ENCODE measurements at places on chromosomes 16 and 17.

DNA sequence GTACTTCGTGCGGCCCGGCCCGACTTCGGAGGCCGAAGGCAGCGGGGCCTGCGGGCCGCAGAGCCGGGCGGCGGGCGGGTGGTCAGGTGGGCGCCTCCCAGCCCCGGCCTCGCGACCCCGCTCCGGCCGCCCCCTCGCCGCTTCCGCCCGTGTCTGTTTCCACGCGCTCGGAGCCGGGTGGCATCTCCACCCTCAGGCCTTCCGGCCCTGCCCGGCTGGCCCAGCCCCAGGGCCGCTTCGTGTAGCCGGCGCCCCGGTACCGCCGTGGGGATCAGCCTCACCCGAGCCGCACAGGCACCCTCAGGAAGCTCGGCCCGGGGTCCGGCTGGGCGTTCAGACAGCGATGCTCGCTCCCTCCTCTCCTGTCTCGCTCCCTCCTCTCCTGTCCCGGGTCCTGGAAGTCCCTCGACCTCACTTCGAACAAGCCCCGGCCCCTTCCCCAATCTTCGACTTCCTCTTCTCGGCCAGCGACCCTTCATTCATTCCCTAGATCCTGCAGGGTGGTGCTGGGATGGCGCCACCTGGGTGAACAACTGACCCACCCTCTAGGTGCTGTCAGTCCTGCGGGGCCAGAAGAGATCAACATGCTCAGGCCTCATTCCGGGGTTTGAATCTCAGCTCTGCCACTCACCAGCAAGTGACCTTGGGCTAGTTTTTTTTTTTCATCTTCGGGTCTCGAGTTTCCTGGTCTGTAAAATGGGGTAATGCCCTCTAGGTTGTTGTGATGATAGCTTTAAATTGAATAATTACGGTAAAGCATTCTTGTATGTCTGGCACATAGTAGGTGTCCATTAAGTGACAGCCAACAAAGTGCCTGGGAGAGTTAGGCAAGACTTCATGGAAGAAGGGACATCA is 610 bp downstream of the VPS4A start:
- DNase-seq: no peak

DNA sequence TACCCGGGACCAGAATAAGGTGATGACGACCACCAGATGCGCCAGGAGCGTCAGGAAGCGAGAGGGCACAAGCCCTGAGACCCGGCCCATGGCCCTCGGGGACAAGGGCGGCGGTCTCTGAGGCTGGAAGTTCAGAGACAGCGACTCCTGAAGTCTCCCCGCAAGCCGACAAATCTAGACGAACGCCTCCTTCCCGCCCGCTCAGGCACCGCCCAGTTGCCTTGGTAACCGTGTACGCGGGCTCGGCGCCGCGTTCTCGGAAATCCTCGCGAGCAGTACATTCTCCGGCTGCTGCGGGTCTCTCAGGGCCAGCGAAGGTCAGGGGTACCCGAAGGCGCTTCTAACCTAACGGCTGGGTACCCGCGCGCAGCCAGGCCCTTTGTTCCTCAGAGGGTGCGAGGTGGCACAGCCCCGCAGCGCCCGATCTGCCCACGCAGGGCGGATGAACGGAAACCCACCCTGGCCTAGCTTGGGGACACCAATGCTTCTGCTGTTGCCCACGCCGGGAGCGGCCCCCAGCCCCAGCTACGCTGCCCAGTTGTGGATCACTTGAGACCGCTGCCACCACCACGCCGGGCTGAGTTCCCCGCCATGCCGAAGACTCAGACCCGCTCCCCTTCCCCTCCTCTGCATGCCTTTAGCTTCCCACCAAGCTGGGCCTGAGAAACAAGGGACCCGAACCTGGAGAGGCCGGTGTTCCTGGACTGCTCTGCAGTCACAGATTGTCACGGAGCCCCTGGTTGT is at the start of gene TMEM107:
TMEM107 (minus strand) TSS at position 184 of the 744 bp plus-strand sequence; CDS start at position 90, 94 bp downstream.
- peak; percentile 86 for DNase-seq

DNA sequence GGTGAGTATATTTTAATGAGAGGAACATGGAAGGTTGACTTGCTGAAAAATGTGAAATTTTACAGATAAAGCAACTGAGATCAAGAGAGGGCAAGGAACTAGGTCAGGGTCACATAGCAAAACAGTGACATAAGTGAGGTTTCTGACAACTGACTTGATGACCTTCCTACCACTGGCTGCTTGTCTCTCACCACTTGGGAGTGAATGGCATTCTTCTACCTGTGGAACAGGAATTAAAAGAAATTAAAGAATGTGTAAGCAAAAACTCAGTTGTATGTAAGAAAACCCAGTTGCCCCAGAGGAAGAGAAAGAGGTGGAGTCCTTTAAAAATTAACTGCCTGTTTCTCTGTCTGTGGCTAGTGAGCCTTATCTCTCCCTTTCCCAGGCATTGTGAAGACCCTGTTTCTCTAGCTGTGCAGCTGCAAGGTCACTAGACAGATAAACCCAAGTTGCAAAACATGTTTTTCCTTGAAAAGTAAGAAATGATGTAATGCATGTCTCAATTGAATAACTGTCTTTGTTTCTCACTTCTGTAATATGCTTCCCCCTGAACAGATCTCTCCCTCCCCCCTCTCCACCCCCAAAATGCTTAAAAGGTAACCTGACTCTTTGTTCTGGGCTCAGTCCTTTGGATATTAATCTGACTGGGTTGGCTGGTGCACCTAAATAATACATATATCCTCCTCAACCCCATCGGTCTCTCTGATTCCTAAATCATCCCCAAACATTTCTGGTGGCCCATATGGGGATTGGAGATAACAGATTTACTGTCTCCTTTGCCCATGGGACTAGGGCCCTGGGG is 23.4 kb downstream of the ACSM1 start:
- DNase-seq: no peak

DNA sequence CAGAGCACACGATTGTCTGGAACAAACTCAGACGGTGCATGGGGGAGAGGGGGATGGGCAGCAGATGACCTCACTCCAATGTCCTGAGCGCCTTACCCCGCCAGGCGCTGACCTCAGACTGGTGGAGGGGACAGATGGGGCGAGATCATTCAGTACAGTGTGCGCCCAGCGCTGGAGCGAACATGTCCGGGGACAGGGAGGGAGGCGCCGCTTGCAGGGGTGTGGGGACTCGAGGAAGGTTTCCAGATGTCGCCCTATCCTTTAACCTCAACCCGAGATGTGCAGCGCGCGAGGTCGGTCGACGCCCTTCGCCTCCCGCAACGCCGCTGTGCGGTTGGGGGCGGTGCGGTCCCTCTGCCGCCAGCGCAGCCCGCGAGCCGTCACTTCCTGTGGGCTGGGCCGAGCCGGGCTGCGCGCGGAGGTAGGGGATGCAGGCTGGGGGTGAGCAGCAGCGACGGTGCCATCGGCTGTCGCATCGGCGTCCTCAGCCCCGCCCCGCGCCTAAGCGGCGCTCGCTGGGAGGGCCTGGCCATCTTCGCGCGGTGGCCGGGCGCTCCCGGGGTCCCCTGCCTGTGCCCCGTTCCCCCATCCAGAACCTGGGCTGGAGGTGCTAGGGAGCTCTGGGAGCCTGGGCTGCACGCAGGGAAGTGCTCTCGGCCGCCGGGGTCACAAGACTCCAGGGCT is 5.3 kb upstream of the CDR2L start:
- DNase-seq: peak; percentile 49

DNA sequence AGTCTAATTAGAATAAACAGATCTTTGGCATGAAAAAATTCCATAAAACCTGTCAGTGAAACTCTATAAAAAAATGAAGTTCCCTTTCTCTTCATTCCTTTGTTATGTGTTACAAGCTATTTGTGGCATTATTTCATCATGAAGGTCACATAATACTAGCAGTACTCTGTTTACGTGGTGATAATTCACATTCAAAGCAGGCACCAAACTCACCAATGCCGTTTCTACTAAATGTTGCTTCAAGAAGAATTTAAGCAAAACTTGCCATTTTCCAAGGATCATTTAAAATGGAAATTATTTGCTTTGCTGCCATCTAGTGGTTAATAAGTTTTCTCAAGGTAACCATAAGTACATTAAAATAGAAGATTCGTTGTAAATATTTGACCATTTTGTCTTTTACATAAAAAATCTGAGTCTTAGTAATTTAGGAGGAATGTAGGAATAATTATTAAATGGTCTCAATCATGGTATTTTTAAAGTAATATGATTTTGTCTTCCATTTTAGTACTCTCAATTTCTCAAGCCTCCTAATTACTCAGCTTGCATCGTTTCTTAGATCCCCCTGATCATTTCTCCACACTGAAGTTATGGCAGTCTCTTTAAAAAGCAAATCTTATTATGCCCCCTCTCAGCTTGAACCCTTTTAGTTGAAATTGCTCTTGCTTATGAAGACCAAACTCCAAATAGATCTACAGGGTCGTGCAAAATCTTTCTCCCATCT is 80.8 kb downstream of the OMG start:
- DNase-seq: no peak

GRCh38 chr16:11597235-11598095 is 10.7 kb upstream of the LITAF start:
- DNase-seq: no peak

DNA sequence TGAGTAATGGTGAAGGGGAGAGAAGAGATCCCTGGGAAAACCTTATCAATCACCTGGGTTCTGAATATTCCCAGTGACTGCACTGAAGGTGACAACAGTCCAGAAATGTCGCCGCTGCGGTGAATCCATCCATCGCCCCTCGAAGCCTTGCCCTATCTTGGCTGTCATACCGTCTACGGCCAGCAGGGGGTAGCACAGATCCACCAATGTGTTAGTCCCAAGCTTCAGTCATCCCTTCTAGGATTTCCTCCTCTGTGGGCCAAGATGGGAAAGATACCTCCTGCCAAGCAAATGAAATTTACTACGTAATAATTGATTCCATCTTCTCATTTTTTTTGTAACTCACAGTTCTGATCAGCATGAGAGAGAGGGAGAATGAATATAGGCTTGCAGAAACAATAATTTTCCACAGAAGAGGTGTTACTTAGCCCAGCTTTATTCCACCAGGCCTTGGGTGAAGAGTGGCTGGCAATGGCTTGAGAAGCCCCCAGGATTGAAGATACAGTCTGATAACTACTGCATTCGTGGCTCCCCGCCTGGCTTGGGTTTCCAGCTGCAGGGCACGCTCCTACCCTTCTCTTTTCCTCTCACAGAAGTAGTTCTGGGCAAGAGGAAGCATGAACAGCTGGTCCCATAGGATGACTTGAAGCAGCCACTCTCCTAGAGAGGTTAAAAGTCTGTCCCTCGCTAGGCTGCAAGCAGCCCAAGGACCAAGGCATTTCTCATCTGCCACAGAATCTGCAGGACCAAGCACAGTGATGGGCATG is 2.6 kb upstream of the FMNL1 start:
- peak; percentile 84 for DNase-seq

DNA sequence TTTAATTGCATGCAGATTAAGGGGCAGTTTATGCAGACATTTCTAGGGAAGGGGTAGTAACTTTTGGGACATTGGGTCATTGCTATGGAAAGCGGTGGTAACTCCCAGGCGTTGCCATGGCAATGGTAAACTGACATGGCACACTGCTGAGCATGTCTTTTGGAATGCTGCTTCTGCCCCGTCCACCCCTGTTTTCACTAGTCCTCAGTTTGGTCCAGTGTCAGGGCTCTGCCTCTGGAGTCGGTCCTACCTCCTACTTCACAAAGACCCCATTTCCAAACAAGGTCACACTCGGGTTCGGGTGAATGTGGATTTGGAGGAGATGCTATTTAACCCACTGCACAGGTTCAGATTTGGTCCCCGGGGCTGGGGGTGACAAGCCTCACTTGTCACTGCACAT is 2.9 kb downstream of the IL34 start:
- DNase-seq: no peak

DNA sequence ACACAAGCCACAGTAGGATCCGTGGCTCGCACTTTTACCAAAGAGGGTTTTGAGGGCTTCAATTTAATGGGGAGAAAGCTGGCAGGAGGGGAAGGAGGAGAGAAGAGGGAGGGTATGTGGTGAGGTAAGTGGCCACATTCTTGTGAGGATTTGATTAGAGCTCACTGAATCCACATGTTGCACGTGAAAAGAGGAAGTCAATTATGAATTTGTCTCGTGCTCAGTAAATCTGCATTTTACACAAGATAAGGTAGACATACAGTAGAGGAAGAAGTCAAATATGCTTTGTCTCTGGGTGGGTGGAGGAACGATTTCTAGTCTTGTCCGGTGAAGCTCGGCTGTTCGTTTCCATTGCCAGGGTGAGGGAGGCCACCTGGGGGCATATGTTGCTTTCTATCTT is 862 bp downstream of the ZNF232 start:
- no peak for DNase-seq

DNA sequence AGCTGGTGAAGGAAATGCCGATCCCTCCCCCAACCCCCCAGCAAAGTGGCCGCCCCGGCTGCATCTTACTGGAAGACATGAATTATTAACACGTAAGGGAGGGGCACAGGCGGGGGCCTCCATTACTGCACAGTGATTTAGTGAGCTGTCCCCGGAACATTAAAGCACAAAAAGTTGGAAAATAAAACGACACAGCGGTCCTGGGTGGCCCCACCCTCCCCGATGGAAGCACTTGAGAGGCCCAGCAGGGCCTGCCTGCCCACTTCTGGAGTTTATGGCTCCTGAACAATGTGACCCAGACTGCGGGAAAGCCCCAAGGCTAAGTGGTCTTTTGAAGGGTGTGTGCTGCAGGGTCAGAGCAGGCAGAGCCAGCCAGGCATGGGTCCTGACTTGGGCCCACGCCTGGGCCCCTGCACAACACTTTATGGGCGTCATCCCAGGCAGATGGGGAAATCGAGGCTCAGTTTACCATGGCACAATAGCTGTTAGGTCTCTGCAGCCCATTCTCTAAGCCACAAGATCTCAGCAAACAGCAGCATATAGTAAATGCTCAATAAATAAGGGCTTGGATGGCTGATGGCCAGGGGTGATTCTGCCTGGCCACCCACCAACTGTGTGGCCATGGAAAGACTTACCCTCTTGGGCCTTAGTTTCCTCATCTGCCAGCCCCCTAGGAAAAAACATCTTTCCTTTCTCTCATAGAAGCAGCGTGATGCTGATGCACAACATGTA is 22.8 kb downstream of the CCDC102A start:
- DNase-seq: no peak

GRCh38 chr17:62366191-62366590 is 14.2 kb upstream of the EFCAB3 start:
- DNase-seq: no peak

DNA sequence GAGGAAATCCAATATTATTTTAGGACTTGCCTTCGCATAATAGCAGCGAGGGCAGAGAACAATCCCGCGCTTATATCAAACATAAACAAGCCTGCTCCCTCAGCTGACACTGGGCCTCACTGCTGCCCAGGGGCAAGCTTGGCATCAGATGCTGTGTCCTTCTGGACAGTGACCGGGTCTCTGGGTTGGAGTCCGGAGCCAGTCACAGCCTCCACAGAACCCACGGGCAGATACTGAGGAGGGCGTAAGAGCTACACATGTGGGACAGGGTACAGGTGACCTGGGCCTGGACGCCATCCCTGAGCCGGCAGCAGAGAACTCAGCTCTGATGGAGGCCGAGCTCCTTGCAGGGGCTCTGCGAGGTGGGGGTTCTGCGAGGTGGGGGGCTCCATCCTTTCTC is 14.7 kb upstream of the ZNF469 start:
- no peak for DNase-seq

Data from ovary (tissue), 10 donors.